Colonic mucosa (tissue), 4 donors: ENCODE measurements at places on chromosomes 11 and 22. TPM values are rescaled to one million over a fixed set of nuclear protein-coding genes. Genes with fewer than 3 reads are reported as not detected.

DNA sequence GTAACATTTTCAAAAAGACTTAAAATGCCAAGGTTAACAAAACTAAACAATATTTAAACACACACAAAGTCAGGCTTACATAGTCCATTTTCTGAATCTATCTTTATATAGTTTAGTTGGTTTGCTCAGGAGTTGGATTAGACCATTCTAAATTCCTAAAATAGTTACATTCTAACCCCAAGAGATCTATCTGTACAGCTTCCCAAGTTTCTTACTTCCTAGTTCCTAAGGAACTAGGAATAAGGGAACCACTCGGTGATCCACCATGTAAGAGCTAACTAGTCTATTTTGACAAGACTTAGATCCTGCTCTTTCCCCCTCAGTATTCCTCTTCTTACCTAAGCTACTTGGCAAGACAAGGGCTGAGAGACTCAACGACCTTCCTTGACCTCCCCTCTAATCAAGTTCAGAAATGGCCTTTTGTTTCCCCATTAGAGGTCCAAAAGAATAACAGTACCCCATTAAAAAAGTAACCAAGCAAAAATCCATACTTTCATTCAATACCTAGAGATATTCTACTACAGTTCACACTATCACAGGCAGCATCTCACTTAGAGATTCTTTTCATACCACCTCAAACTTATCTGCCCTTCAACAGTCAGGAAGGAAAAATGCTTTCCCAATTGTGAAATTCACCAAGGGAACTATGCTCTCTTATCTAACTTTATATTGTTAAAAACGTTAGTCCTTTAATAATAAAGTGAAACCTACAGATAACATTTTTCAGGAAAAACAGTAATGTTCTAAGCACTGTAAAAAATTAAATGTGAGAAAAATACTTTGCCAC is 253.1 kb downstream of the TTC28 start:
- no peak for DNase-seq

GRCh38 chr22:19868333-19868732 is 13.7 kb upstream of the GNB1L start:
- DNase-seq, result peak; percentile 16

DNA sequence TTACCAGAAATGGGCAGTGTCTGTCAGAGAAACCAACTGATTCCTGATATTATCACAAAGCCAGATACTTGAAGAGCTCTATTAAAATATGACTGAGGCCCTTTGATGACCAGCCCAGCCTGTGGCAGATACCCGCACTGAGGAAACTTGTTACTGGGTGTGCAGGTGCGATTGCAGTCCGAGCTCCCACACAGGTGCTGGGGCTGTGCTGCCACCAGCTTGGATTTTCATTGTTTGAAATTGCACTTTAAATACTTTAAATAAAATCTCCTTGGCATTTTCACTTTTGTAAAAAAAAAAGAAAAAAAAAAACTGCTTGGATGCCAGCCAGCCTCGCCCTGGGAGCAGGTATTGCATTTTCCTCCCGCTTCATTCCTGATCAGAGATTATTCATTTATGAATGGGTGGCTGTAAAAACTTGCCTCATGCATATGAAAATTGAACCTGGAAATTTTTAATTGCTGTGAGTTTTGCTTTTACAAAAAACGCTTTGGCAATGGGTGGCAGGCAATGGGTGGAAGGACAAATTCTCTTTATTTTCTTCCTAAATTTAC is 21.2 kb downstream of the EHF start:
- DNase-seq, result no peak

The CHADL gene
- 1.8 TPM for total RNA-seq

The YPEL4 gene
- total RNA-seq, result 0.98 TPM

DNA sequence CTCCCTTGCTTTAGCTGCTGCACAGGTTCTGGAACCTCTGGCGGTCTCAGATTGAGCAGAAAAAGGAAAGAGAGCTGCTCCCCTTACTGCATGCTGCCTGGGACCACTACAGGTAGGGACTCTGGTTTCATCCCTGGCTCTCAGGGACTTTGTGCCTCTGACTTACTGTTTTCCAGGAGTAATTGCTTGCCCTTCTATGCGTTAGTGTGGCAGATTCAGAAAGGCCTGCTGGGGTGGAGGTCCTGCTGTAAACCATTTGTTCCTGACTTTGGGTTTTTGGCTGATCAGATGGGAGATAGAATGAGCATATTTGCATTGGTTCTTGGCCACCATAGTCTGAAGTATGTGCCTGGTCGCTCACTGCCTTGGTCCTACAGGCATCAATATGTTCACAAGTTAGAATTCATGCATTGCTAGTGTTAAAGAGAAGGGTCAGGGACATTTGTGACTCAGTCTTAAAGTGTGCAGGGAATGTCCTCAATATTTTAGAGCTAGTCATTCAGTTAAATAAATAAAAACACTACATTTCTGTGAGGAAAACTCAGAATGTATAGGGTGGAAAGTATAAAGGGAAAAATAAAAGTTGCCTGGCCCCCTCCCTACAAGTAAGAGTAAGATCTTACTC is 78.0 kb downstream of the PISD start:
- no peak for DNase-seq
